ENCODE measurements at places on chromosomes 2 and 18.

GRCh38 chr2:182220998-182221397 is 205.8 kb downstream of the PDE1A start:
- DNase-seq: no peak

- no peak for DNase-seq
These were observed 6.0 kb upstream of the LCLAT1 start for GRCh38 chr2:30441023-30441422.

DNA sequence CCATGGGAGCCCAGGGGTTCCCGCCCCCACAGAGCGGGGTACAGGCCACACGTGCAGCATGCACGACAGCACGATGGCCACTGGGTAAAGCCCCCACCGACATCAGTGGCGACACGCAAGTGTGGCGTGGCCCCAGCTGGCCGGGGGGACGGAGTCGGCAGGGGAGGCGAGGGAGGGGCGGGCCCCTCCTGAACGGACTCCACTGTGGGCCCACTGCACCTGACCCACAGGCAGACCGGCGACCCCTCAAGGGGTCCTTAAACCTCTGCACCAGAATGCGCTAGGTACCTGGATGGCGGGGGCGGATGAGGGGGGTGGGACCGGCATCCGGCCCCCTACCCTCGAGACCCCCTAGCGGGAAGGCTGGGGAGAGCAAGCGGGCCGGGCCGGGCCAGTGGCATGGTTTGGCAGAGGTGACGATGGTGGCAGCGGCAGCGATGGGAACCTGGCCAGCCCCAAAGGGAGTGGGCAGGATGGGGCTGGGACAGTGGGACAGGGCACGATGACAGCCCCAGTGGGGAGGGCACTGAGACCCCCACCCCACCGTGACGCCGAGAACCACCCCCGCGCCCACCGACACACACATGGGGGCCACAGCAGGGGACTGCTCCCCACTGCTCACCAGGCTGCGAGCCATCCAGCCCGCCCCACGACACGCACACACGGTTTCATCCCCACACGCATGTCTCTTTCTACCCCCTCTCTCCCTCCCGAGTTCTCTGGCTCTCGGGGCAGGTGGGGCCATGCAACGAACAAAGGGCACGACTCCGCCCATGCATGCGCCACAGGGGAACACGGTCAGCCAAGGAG is 91.9 kb upstream of the ANKRD30BL start:
- no peak for DNase-seq

GRCh38 chr2:98876741-98877140 is 59.3 kb downstream of the CRACDL start:
- DNase-seq: no peak

DNA sequence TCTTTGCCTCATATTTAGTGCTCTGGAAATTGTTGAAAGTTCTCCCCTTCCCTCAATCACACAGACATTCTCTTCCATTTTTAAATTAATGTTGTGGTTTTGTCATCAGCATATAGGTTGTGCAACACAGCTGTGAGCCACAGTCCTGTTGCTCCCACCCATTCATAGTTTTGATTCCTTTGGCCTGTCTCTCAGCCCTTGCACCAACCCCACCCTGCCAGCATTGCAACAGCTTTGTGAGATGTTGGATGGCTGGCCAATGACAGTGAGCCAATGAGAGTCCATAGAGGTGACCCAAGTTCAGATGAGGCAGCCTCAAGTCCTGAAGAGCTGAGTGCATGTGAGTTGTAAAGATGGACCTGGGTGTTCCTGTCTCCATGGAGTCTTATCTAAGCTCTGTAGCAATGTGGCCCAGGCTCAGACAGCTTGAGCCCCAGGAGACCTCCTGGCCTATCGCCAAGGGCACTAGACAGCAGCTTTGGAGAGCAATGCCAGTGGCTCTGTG is 775.5 kb downstream of the RNF144A start:
- no peak for DNase-seq

DNA sequence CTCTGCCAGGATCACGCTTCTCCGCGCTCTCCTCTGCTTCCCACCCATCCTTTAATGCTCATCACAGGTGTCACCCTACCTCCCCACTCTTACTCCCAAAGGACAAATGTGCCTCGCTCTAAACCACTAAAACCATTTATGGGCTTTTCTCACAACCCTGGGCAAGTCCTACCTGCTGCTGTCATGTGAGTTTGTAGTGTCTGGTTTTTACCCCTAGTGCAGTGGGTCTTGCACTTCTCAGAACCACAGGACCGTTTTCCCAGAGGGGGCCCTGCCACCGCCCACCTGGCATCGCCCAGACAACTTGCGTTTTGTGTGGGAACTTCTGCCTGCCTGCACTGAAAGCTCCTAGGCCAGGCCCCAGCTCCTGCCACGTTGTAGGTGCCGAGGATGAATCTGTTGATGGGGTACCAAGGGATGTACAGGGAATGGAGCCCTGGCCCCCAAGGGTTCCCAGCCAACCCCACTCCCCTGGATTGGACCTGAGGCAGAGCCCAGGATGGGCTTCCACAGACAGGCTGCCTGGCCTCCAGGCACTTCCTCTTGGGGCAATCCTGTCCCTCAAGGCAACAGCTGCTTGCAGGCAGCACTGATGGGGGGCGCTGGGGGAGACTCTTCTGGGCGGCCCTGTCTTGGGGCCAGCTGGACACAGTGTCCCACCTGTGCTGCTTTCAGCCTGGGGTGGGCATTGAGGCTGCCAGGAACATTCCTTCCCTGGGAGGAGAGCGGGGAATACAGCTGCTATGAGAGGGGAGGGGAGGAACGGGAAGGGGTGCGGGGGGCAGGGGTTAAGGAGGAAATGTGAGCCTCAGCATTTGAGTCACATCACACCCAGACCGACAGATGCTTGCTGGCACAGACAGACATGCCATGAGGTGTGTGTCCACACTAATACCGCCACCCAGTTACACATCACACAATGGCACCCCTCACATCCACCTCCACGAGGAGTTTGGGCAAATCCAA is 176.3 kb downstream of the ZFP36L2 start:
- DNase-seq: no peak

DNA sequence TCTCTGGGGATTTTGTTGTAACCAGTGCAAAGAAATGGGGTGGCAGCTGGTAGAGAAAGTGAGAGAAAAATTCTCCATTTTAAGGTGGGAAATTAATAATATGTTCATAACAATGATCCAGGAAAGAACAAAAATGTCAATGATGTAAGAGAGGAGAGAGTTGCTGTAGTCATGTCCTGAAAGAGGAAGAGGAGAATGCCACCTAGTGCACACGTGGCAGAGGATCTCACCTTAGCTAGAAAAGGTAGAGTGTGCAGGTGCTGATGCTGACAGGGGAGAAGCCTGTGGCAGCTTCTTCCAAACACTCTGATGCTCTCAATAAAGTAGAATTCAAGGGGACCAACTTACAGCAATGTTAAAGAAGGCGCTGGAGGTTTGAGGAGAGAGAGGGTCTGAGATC is 282.9 kb upstream of the PKDCC start:
- no peak for DNase-seq

GRCh38 chr18:67815280-67815679 is 298.8 kb upstream of the DSEL start:
- DNase-seq: no peak

DNA sequence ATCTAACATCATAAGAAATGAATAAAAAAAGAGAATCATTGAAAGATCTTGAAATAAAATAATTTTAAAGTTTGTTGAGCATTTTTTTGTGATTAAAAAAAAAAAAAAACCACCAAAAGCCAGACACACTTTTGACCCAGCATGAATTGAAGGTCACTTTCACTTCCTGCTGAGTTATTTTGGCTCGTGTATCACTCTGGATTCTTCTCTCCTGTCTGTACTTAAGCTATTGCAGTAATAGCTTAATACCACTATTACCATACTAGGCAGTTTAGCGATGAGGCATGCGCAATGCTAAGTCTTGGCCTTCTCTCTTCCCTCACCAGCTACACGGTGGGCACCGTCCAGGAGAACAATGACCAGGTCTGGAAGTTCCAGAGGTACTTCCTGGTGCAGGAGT is 54.5 kb upstream of the SPP2 start:
- no peak for DNase-seq

- no peak for DNase-seq
These were observed 286.4 kb downstream of the CDH19 start for GRCh38 chr18:66317243-66318090.

DNA sequence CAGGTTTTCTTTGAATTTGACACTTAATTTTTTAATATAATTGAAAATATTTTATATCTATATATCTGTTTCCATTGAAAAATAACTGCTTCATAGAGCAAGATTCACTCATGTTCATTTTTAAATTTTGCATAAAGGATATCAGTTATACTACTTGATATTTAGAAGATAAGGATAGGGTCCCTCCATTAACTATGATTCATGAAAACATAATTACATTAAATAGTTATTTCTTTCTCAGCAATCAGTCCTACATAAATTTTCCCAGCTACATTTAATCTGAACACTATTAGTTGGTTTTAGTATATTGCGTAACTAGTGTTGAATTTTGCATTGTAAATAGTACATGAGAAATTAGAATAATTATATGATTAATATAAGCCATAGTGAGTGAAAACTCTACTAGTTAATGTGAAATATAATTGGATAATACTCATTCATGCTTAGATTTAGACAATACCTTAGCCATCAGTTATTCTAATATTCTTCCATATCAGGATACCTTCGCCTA is 42.7 kb downstream of the LRP1B start:
- DNase-seq: no peak

DNA sequence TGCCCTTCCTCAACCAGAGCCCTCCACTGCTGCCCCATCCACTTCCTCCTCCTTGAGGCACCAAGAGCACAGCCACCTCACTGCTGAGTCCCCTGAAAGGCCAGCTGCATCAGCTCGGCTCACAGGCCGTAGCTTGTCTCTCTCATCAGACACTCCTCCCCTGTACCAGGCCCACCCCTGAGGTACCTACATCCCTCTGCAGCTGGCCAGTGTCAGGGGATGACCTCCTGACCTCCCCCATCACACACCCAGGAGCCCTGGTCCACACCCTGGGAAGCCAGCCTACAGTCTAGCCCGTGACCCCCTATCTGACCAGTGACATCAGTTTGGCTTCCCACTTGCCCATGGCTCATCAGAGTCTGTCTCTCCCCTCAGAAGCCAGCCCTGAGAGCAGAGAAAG is 205.6 kb downstream of the TNS1 start:
- no peak for DNase-seq

GRCh38 chr2:51620796-51621195 is 588.9 kb upstream of the NRXN1 start:
- no peak for DNase-seq

GRCh38 chr2:46717344-46718121 is 198.1 kb downstream of the MCFD2 start:
- no peak for DNase-seq

DNA sequence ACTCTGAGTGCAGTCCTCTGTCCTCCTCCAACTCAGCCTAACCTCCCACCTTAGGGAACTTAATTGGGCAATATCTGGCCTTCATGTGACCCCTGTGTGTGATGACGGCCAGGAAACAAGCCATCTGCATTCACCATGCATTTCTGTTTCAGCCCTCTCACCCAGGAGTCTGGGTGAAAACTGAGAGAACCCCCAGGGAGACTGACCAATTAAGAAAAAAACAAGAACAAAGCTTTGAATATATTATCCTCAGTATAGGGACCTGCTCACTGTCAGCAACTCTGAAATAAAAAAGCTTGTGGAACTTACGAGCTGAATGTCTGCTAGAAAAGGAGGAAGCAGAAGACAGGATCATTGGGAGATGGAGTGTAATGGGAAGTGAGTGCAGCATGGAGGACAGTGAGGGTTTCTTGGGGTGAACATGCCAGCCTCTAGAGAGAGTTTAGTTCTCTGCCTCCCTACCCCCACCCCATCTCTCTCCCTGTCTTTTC is 9.5 kb downstream of the MAPRE2 start:
- no peak for DNase-seq

DNA sequence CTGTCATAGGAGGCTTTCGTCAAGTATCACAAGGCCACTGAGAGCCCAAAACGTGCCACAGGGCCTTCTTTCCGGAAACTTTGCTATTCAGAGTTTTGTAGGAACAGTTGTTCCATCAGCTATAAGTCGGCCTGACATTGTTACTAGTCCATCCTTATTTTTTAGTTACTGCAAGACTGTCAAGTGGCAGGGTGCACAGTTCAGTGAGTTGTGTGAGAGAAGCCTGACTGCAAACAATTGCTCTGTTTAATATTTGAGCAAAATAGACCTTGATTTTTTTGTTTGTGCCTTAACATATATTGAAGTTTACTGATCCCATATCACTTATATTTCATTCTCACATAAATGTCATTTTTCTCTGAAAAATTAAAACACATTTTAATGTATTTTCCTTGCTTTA is 110.1 kb downstream of the GALNT1 start:
- DNase-seq: no peak

DNA sequence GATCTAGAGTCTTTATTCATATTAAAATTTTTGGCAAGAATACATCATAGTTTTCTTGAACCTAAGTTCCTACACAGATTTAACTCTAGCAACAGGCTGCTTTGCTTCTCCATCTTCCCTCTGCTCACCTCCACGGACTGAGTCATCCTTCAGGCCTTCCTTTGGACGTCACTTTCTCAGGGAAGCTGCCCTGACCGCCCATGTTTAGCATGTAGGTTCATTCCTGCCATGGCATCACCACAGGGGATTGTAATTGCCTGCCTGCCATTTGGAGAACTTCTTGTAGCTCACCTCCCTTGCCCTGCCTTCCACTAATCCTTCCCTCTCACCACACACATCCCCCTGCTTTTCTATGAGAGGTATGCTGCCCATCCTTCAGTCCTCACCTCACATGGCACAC is 43.9 kb upstream of the B3GNT2 start:
- no peak for DNase-seq

GRCh38 chr2:220946552-220946951 is 625.6 kb downstream of the EPHA4 start:
- DNase-seq: no peak

DNA sequence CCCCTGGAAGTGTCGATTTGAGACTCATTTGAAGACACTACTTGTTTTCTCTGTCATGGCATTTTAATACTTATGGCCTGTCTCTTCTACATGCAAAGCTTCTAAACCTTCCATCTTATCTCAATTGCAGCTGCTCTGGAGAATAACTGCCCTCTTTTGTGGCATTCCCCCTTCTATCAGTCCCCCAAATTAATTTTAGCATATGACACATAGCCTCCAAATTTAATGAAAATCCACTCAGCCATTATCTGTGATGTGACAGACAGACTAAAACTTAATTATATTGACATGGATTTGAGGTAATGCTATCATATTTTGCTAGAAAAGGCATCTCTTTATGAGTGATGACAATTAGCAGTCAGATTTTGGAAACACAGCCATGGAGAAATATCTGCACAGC is 71.2 kb downstream of the LRRTM1 start:
- no peak for DNase-seq

GRCh38 chr2:181910028-181910831 is 18.7 kb downstream of the ITPRID2 start:
- DNase-seq: no peak

DNA sequence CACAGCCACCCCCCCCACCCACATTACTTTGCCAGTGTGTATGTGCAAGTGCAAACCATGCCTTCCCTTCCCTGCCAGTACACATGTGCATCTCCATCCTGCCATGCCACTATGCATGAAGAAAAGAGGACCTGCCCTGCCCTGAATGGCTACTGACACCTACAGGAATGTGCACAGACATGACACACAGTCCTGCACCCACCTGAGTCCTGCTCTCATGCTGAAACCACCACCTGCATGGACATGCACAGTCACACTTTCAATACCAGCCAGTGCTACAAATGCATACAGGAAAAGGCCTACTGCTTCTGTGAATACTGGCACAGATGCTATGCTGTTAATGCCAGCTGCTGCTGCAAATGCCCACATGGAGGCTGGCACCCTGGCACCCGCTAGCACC is 334.4 kb upstream of the DLGAP1 start:
- no peak for DNase-seq

- no peak for DNase-seq
These were observed 24.2 kb upstream of the E2F6 start for GRCh38 chr2:11490194-11490593.
